Epithelial cell of proximal tubule (primary cell): ENCODE measurements at places on chromosomes 2 and 18.

- DNase-seq, result no peak
Observed at GRCh38 chr18:12315490-12315889, 7.4 kb downstream of the TUBB6 start.

DNA sequence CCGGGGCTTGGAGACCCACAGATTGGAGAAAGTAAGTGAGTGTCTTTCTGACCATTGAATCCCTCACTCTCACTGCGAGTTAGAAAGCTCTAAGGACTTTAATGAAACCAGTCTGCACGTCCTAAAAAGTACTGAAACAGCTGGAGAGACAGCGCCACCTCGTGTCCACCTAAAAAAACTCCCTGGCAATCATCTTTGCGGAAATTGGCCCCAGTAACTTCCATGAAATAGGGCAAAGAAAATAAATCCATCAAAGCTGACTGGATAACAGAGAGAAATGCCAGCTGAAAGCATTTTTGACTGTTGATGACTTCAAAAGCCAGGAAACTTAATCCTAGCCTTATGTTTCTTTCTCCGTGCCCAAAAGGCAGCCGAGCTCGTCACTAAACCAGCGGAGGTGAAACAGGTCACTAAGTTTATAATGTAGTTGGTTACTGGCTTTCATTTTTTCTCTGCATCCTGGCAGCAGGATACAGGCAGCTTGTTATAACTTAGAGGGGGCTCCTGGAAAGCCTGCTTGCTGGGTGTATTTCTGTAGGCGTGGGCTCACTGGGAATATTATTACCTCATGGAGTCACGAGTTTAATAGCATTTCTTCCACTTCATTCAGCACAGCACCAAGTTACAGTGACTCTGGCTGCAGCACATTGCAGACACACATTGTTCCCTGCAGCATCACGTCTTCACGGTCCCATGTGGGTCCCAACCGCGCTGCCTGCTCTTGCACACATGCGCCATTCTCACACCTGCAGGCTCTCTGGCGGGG, 266.5 kb downstream of the HRH4 start:
- peak; percentile 16 for DNase-seq

DNA sequence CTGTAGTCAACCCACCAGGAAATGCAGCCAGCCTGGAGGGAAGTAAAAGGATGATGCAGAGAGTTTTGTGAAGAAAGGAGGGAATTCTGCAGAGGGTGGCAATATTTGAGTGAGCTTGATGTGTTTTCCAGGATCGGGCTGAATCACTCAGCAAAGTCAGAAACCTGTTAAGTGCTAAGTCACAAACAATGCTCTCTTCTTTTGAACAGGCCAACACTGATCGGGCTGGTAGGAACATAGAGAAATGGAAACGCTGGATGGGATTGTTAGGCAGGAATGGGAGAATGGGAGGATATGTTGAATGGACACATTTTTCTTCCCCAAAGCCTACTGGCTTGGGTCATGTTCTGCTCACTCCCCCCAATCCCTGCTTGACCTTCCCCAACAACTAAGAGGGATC, 36.6 kb downstream of the KCNS3 start:
- no peak for DNase-seq

DNA sequence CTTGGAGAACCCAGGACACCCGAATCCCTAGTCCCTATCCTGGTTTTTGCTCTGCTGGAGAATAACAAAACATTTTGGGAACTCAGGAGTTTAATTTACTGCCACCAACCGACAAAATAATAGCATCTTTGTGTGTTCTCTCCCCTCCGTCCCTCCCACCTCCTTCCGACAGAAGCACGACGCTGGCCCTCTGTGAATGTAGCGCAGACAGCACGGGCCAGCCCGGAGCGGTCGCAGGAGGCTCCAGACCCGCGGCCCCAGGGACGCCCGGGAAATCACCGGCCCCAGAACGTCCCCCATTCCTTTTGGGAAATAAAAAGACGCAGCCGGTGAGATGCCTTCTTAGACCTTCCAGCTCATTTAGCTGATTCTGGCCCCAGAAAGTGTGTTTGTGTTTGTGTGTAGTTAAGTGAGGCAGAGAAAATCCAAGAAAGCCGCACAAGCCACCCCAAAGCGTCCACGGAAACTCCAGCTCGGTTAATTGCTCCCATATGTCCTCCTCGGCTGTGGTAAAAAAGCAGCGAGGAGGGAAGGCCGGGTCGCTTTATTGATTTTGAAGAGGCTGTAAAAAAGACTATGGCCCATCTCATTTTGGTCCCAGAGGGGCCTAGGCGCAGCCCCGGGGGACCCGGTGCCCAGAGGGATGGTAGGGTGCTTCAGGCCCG, 577 bp upstream of the TANC1 start:
- DNase-seq, result no peak
